ENCODE measurements at places on chromosomes 4 and X.
A peak's percentile ranks its signal among the peaks of the same experiment; 100 is the strongest.

DNA sequence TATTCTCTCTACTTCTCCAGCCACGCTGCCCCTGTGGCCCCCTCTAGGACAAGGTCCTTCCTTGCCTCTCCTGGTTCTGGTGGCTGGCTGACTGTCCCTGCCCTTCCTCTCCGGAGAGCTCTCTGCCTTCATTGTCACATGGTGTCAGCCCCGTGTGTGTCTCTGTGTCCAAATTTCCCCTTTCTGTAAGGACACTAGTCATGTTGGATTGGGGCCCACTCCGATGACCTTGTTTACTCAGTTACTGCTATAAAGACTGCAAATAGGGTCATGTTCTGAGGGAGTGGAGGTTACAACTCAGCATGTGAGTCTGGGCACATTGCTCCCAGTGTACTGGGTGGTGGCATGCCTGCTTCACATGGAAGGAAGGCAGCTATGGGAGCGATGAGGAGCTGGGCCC, 129.5 kb upstream of the PSAPL1 start:
- DNase-seq: no peak

DNA sequence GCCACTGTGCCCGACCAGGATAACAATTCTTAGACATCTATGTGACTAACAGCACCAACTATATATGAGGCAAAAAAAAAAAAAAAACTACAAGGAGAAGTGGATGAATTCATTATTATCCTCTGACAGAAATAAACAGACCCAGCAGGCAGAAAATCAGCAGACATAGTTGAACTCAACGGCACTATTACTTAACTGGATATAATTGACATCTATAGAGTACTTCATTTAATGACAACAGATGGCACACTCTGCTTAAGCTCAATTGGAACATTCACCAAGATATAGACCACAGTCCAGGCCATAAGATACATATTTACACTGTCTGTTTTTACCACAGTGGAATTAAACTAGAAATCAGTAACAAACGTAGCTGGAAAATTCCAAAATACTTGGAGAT, 13.3 kb downstream of the CLDN22 start:
- DNase-seq: no peak

DNA sequence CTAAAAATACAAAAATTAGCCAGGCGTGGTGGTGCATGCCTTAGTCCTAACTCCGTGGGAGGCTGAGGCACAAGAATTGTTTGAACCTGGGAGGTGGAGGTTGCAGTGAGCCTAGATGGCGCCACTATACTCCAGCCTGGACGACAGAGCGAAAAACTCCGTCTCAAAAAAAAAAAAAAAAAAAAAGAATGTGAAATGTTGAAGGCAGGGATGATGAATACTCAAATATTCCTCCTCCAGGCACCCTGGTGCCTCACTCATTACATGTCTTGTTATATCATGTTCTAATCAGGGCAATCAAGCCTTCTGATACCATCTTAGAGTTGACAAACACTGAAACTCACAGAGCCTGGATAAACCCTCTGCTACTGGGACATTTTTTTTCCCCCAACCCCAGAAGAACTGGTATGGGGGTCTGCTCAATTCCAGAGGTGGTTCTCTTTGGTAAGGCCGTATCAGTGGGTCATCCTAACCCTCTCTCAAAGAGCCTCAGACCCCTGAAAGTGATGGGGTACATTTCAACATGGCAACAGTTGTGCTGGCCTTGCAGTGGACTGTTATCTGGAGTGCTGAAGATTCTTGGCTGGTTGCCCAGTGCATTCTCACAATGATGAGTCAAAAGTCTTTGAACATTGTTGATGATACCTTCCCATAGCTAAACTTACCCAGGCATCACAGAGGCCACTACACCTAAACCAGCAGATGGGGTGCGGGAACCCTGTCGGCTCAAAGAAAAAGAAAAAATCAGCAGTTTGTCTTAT, 2.4 kb upstream of the SH3KBP1 start:
- peak; percentile 54 for DNase-seq

DNA sequence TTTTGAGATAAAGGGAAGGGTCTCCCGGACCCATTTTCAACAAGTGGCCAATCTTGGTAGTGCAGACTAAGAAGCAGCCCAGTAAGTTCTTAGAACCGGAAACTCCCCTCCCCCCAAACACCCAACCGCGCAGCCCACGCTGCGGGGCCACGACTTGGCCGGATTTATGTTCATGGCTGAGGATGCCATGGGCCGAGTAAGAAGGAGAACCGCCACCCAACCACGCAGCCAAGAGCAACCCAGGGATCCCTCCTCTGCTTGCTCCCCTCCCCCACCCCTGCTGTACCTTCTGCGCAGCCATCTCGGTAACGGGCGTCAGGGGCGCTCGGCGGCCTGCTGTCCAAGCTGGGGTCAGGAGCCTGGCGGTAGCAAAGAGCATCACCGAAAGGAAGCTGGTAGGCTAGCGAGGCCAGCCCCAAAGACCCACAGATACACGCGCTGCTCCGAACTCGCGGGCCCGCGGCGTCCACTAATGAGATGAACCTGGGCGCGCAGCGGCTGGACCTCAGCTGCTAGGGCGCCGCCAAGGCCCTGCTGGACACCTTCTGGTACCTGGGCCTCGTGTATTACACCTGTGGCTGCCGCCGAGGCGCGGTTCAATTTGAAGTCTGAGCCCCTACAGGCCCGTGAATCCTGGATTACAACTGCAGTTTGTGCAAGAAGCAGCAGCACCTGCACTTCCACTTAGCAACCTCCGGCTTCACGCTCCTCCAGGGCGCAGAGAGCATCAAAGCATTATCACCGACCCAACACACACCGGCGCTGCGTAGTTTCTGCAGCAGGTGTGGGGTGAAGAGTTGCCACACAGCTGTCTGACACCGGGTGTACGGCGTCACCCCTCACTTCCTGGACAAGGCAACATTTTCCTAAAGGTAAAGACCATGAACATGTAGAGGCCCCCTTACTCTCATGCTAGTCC, 63.4 kb downstream of the NUDT10 start:
- DNase-seq: no peak

DNA sequence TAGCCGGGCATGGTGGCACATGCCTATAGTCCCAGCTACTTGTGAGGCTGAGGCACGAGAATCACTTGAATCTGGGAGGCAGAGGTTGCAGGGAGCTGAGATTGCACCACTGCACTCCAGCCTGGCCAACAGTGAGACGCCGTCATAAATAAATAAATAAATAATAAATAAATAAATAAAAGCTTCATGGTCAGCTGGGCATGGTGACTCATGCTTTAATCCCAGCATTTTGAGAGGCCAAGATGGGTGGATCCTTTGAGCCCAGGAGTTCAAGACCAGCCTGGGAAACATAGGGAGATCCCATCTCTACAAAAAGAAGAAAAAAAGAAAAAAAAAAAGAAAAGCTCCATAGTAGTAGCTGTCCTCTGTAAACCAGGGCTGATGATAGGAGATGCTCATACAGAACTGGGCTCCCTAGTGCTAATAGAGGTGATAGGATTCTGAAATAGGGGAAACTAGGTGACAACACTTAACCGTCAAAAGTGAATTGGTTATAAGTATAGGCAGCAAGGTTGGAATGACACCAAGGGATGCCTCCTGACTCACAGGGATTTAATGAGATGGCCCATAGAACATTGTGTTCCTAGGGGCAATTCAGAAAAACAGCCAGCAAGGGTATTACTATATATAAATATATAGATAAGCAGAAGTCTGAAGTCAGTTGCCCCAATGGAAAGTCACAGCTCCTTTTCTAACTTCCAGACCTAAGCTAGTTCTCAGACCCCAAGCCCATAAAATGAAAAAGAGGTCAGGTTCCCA, 41.8 kb upstream of the ARHGEF6 start:
- no peak for DNase-seq

- peak; percentile 57 for DNase-seq
Observed at GRCh38 chr4:10554694-10555093, 97.5 kb upstream of the ZNF518B start.

DNA sequence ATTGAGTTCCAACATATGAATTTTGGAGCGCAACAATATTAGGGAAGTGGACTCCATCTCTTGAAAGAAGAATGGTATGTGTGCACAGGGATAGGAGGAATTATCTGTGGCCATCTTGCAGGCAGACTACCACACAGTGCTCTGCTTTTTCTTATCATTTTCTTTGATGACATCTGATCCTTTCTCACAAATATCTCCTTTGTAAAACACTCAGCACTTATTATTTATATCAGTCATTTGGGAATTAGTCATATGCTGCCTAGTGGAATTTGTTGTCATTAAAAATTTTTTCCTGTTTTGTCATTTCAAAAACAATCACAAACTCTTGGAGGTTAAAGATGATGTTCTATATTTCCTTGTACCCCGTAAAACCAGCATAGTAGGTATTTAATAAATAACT, 444.3 kb upstream of the ATOH1 start:
- DNase-seq: no peak

- peak; percentile 6 for DNase-seq
Observed at GRCh38 chrX:68354879-68355628, 78.2 kb downstream of the OPHN1 start.

GRCh38 chrX:50158593-50158992, 42.2 kb downstream of the AKAP4 start:
- no peak for DNase-seq

- DNase-seq: no peak
Observed at GRCh38 chr4:121794505-121795188, 6.5 kb upstream of the EXOSC9 start.

DNA sequence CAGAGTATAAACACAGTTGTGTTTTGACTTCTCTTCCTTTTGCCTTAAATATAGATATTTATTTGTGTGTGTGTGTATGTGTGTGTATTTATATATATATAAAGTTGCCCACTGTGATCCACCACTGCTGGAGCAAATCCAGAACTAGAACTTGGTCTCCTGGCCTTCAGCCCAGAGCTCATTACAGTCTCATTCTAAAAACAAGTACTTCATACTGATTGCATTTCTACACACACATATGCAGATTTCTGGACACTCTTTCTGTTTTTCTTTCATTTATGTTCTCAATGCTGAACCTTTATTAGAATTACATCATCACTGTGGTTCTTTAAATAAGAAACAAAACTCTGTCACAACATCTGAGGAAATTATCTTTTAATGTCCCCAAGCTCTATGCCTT, 381 bp downstream of the TXK start:
- DNase-seq: no peak

- DNase-seq: no peak
Observed at GRCh38 chr4:183645326-183645725, 13.7 kb downstream of the RWDD4 start.

DNA sequence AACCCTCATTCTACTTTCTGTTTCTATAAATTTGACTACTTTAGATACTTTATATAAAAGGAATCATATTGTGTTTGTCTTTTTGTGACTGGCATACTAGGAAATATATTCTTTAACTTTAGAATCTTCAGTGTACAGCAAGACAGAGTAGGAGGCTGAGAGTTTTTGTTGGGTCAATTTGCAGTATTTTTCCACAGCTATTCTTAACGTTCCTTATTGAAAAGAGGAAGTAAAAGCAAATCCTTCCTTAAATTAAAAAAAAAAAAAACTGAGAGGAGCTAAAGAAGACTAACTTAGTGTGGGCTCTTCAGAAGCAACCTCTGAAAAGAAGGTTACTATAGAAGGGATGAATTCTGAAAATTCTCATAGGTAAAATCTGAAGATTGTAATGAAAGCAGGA, 1194.6 kb downstream of the ADGRL3 start:
- DNase-seq: no peak

DNA sequence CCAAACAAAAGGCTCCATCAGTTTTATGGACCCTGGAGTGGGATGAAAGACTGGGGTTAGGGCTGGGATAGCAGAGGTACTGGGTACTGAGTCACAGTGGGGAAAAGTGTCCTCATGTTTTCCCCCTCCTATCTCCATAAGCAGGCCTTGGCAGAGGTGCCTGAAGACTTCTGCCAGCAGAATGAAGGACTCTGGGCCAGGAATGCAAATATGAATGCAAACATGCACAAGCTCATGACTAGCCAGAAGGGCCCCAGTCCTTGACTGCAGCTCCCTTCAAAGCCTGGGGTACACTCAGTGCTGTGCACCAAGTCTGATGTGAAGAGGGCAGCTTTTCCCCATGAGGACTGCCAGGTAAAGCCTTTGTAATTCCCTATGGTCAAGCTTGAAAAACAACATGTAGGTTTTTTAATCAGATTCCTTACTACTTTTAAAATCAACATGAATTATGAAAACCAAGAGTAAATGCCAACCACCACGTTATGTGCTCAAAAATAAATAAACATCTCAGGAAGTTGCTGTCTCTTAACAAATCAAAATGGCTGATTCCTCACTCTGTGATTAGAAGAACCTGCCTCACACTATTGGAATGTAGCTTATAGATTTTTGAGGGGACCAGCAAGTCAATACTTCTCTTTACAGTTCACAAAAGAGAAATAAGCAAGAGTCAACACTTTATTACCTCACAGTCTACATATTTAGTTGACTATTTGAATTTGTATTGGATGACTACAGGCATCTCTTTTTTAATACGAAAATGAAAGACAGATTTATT, 1512.0 kb downstream of the ARAP2 start:
- no peak for DNase-seq

DNA sequence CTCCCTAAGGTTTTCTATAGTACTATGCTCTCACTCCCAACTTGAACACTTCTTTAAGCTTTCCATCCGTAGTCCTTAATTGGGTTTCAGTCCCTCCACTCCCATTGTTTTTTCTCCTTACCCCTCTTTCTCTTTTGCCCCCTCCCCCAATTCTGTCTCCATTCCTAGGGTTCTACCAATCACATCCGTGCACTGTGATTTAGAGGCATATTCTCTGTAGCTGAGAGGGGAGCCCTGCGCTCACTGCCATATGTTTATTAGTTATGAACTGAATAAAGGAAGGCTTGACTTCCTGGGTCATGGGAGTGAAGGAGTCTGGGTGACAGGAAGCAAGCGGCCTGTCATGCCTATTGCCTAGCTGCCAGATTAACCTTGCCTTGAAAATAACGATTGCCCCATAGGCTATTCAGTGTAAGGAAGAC, 471 bp downstream of the MCTS1 start:
- peak; percentile 9 for DNase-seq

DNA sequence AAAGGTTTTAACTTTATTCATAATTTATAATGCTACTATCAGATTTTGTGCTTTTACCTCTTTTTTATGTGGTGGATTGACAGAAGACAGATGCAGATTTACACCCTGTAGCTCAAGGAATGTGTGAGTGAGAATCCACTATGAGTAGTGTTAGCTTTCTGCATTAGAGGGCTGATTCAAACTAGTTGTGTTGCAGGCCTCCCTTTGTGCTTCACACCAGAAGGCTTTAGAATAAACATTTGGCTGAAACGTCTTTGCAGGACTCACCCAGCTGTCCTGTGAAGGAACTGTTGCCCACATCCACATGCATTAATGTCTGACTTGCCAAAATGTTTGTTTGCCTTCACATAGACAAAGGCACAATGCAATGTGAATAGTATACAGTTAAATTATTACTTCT, 127.0 kb downstream of the PCDH7 start:
- DNase-seq: no peak

- DNase-seq: no peak
Observed at GRCh38 chr4:82005158-82005557, 368.6 kb downstream of the HNRNPD start.

- no peak for DNase-seq
Observed at GRCh38 chr4:169957785-169958184, 68.4 kb downstream of the MFAP3L start.

Measured in NCI-H510A treated with DMSO at 0.1 percent for 48 hours (cell line).